ENCODE measurements at places on chromosomes 3 and 15.
A peak's percentile ranks its signal among the peaks of the same experiment; 100 is the strongest.

DNA sequence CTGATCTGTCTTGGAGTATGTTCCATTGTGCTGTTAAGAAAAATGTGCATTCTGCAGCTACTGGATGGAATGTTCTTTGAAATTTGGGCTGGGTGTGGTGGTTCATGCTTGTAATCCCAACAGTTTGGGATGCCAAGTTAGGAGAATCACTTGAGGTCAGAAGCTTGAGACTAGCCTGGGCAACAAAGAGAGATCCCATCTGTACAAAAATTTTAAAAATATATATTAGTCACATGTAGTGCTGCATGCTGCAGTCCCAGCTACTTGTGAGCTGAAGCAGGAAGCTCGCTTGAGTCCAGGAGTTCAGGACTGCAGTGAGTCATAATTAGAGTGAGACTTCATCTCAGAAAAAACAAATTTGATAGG is 62.8 kb upstream of the PLSCR4 start:
- no peak for DNase-seq

DNA sequence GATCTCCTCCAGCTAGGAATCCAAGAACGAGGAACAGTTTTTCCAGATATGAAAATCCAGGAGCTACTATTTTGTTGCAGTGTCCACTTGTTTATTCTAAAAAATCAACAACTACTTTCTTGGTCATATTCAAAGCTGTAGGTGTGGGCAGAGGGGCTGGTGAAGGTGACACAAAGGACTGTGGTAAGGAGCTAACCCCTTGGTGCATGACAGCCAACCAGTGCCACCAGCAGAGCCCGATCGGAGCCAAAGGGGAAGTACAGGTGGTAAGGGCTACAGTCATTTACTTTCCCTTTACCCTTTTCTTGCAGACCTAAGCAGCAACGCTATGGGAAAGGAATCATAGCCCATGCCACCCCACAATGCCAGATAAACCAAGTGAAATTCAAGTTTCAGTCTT is 30.7 kb downstream of the PLA1A start:
- no peak for DNase-seq

- DNase-seq = no peak
These were observed 212.0 kb downstream of the MINAR1 start for GRCh38 chr15:79644091-79644490.

GRCh38 chr15:66123799-66124198 is 129.8 kb downstream of the MEGF11 start:
- DNase-seq = no peak

DNA sequence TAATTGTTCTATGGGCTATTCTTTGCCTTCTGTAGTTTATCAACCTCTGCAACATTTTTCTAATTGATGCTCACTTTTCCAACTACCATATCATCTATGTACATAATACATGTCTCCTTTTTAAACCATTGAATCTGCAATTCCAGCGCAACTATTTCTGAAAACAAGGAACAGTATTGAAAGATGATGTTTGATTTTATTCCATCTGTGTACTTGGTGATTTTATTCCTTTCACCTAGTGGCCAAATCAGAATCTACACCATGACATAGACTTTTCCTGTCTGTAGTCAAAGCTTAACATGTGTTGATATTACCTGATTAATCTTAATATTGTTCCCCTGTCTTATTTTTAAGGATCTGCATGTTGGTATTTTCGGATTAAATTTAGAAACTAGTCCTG is 13.0 kb downstream of the NKTR start:
- DNase-seq = no peak

DNA sequence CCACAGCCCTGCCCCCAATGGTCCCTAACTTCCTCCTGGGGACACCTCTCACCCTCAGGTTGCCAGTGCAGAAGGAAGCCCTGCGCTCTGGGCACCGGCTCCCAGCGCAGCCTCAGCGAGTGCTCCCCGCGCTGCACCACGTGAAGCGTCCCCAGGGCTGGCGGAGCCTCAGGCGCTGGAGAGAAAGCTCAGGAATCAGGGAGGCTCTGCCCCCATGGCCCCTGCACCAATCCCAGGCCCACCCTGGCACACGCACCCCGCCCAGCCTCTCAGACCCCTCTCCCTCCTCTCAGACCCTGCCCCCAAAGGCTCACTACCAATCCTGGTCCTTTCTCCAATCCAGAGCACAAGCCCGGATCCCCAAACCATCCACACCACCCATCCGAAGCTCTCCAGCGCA is 6.9 kb downstream of the COL7A1 start:
- no peak for DNase-seq

DNA sequence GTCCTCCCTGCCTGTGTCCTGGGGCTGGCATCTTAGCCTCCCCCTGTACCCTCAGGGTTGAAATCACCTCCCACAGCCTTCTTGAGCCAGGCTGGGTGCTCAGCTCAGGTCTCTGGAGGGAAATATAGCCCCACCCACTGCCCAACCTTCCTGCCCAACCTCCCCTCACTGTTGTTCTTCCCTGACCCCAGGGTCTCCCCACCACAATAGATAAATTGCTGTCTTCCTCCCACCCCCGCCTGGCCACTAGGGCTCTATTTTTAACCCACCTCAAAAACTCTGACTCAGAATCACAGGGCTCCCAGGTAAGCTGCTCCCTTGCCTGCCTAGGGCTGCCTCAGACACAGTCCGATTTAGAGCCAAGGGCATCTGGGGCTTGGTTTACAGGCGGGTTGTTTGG is 15.0 kb downstream of the HCN4 start:
- no peak for DNase-seq

GRCh38 chr3:17151598-17152373 is 267.0 kb downstream of the PLCL2 start:
- no peak for DNase-seq

DNA sequence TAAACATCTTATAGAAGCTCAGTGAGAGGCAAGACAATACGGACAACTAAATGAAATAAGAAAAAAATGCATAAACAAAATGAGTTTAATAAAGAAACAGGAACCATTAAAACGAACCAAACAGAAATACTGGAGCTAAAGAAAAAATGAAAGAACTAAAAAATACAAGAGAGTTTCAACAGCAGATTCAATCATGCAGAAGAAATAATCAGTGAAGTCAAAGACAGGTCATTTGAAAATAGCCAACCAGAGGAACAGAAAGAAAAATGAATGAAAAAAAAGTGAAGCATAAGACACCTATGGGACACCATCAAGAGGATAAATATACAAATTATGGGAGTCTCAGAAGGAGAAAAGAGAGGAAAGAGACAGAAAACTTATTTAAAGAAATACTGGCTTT is 42.5 kb upstream of the PRR20G start:
- no peak for DNase-seq

DNA sequence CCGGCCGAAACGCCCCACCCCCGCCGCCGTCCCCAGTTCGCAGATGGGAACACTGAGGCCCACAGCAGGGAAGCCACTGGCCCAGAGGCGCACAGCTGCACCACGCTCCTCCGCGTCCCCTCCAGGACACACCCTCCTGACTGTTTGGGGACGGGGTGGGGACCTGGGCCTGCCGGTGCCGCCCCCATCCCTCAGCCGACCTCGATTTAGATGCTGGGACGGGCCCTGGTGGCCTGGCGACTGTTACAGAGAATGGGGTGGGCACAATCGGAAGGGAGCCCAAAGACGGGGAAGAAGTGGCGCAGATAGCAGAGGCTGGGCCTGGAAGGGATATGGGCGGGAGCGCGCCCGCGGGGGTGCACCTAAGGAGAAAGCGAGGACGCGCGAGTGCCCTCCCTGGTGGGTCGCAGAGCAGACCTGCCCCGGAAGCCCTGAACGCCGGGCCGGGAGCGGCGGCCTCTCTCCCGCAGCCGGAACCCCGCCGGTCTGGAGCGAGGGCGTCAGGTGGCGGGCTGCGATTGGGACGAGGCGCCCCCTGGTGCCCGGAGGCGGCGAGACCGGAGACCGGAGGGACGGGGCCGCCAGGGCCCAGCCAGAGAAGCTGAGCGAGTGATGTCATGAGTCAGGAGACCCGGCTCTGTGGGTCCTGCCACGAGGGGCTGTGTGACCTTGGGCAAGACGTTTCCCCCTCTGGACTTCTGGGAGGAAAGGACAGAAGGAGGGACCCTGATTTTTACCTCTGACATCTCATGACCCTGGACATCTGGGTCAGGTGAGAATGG is 78.4 kb downstream of the IQSEC1 start:
- DNase-seq = peak; percentile 88

DNA sequence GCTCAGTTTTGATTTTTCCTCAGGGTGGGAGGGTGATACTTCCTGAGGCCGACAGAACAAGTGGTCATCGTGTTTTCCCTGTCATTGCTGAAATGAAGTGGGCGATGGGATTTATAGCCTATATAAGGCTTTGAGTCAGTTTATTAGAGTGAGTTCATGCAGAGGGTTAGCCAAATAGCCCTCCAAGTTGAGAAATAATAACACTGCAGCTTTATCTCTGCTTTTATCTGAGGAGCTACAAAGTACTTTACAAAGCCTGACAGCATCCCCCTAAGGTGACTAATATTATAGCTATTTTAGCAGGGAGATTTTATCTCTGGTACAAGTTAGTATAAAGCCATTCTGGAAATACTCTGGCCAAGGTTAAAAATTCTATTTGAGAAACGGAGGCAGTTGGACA is 389.6 kb downstream of the MFSD1 start:
- no peak for DNase-seq

DNA sequence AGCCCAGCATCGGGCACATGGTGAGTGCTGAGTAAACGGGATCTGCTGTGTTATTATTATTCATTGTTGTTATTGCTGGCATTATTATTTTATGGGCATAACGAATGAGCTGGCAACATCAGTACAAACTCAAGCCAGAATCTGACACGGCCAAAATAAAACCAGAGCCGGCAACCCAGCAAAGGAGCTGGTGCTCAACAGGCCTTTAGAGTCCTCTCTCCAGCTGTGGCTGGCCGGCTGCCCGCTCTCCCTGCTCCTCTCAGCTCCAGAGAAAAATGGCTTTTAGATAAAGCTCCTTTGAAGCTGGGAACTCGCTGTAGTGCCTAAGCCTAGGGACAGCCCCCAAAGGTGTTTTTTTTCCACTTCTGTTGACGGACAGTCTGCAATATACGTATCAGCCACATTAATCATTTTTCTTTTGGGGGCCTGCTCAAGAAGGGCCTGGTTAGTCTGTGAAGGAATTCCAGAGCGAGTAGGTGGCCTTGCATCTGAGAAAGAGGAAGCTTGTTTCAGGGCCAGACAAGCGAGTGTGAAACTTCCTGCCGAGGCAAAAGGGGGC is 193.9 kb upstream of the UBE2E1 start:
- DNase-seq = no peak

DNA sequence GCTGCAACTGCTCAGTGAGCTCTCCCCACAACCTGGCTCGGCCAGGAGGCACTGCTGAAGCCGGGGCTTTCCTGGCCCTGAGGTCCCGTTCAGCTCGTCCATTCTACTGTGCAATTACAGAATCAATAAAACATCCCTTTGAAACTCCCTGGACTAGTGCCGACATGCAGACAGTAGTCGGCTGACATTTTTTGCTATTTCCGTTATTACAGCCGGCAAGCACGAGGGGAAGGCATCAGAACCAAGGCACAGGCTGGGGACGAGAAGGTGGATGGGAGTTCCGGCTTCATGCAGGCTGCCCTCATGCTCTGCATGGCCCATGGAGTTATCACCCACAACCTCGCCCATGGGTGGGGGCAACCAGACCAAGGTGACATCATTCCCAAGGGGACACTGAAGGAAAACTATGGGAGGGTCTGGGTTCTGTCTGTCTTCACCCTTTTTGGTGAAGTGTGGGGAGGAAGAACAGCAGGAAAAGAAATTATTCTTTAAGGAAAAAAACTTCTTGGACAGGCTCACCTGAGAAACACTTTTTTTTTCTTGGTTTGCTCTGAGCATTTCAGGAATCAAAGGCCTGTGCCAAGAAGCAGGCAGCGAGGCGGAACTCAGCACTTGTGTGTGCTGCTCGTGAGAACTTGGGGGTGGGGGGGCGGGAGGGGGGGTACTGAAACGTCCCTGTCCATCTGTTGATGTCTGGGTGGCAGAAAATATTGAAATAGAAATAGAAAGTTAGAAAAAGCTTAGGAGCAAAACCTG is 154.5 kb downstream of the FOXP1 start:
- DNase-seq = no peak

GRCh38 chr3:76222201-76222600 is 436.9 kb upstream of the ZNF717 start:
- no peak for DNase-seq

- DNase-seq = peak; percentile 32
These were observed 62.4 kb upstream of the TRPM1 start for GRCh38 chr15:31163769-31164572.

- DNase-seq = no peak
These were observed 75.0 kb downstream of the SMAD6 start for GRCh38 chr15:66777054-66777453.

GRCh38 chr15:41932101-41932500 is 38.2 kb upstream of the SPTBN5 start:
- DNase-seq = no peak

- DNase-seq = no peak
These were observed 228.1 kb upstream of the ATP10A start for GRCh38 chr15:26091184-26091583.

DNA sequence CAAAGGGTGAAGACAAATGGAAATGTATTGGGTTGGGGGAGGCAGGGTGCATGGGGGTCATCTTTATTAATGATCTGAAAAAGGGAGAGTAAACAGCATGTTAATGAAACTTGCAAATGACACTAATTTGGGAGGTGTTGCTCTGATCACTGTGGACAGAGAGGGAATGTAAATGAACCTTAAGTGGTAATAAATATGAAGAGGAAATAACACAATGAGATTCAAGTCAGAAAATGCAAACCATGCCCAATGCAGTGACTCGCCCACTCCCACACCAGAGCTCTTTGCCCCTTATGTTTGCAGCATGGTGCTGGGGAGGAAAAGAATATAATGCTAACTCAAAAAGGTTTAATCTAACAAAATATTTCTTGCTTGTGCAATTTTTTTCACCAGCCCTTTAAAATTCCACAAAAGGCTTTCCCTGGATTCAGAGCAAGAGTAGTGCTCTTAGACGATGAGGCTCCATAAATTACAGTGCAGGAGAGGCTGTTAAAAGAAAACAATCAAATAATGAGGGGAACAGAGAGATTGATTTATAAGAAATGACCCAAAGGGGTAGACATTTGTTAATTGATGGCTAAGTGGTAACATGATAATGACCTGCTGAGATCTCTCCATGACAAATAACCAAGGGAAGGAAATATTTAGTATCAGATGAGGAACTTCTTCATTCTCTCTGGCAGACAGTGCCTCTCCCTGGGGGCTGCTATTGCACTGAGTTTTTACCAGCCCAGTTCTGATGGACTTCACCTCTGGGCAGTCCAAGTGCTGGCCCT is 210.0 kb upstream of the PPP2R3A start:
- DNase-seq = no peak

- DNase-seq = no peak
These were observed 622.2 kb upstream of the ZNF385D start for GRCh38 chr3:22373182-22373581.

- no peak for DNase-seq
These were observed 540 bp upstream of the RSRC1 start for GRCh38 chr3:158109295-158109803.
